ENCODE measurements at places on chromosomes 7 and 10.
A peak's percentile ranks its signal among the peaks of the same experiment; 100 is the strongest.

- peak; percentile 70 for DNase-seq
Measured at GRCh38 chr7:64887756-64888508, 15.1 kb upstream of the ZNF273 start.

DNA sequence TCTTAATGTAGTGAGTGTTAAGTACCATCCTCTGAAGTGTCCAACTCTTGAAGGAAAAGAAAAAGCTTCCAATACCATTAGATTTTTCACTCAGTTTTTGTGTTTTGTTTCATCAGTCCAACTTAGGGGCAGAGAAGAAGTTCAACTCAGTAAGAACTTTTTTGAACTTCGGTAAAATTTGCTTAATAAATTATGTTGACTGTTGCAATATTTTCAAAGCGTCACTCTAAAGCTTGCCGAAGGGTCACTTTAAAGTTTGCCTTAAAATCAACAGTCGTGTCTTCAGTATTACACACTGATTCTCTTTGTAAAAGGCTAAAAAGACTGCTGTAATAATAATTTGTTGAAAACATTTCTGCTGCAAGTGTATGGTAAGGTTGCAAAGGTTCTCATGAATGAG, 17.6 kb downstream of the CD36 start:
- no peak for DNase-seq

GRCh38 chr7:133859871-133860450, 267.2 kb upstream of the LRGUK start:
- no peak for DNase-seq

- DNase-seq = peak; percentile 36
Measured at GRCh38 chr7:132575419-132575981, 770 bp downstream of the PLXNA4 start.

GRCh38 chr7:156397249-156397648, 243.3 kb upstream of the RNF32 start:
- no peak for DNase-seq

GRCh38 chr7:135670179-135670578, 7.9 kb downstream of the STMP1 start:
- DNase-seq = no peak

DNA sequence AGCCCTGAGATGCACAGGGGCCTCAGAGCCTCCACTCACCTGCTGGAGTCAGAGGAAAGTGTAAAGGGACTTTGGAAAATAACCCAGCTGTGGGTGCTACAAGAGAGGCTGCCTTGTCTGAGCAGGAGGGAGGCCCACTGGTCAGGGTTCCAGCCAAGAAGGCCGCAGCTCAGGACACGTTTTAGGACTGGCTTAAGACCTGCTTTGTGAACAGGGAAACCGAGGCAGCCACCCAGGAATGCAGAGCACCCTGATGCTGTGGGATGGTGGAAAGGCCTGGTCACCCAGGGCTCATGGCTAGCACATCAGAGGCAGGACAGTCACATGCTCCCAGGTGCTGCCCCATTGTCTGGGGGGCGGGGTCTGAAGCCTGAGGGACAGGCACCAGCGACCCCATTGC, 38.9 kb upstream of the CHST15 start:
- DNase-seq = no peak

DNA sequence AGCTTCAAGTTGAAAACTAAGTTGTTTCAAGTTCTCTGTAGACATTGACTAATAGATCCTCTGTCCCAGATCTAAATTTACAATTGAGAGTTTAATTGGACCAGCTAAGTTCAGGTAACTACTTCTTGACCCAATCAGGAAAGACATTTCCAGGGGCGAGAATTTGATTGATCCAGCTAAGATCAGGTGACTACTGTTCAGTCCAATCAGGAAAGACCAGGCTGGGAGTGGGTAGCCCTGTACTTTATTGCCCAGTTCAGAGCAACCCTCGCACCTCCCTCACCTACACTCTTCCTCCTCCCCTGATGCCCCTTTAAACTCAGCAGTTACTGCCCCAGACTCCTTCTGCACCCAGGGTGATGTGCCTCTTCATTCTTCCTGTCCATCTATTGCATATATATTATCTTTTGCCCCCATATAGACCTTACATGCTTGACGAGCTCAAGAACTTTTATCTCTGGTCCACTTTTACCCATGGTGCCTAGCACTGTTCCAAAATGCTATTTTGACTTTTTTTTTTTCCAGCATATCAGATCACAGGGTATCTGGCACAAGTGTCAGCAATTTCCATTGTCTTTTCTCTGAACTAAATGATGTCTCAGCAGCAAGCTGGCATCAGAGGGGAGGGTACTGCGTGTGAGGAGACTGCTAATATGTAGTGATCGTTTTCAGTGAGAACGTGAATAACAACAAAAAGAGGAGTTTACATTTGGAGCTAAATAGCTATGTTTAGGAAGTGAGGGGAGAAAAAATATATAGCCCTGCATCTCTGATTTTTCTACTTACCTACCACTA, 169.4 kb downstream of the KIAA1217 start:
- DNase-seq = no peak

DNA sequence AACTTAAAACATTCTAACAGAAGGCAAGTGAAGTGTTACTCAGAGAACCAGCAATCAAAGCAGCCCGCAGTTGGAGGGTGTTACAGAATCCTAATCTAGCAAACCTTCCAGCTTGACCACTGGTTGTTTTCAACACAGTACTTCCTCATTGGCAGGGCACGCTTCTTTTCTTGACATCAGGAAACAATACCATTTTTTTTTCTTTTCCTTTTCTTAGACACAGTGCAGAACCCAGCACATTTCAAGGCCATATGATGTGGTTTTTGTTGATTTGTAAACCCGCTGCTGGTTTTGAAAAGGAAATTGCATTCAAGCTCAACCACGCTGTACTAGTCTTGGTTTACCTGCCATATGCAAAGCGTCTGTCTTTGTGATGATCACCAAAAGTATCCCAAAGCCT, 33.4 kb downstream of the RHOBTB1 start:
- no peak for DNase-seq

Measured in activated T-cell treated with anti-CD3 and anti-CD28 coated beads, Interleukin-2, amount 50 U/mL, for 48 hours (primary cell).